Umbilical cord (tissue), 2 donors: ENCODE measurements at places on chromosomes 3 and 15. TPM values are rescaled to one million over a fixed set of nuclear protein-coding genes. Genes with fewer than 3 reads are reported as not detected.
A peak's percentile ranks its signal among the peaks of the same experiment; 100 is the strongest.

DNA sequence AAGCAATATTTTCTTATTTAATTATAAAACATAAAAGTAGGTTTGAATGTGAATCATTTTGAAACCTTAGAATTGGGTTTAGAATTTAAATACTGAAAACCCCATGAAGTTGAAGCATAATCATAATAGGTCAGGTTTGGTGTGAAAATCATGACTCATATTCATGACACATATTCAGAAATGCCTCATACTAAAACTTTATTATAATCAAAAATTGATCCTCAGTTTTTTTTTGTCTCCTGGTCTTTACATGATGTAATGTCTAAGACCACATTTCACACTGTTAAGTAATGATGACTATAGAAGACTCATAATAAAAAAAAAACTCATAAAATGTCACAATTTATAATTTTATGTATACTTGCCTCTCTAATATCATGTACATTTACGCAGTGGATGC lies 190.4 kb downstream of the FOXP1 start:
- DNase-seq: no peak

- DNase-seq: no peak
These were observed 32.7 kb upstream of the MAP3K13 start for GRCh38 chr3:185330238-185330637.

DNA sequence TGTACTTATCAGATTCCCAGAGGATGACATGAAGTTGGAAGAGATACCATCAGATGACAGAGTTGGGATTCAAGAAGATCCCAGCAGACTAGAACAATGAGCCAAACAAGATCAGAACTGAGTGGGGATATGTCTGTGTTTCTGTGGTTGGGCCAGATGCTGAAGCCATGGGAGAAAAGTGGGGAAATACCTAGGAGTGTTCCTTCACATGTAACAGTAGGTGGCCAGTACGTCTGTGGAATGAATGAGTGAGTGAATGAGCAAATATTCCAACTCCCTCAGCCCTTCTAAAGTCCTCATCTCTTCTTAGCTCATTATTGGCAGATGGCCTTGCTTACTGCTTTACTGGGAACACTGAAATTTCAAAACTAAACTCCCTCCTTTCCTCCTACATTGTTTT lies 32.2 kb upstream of the GREM1 start:
- no peak for DNase-seq

DNA sequence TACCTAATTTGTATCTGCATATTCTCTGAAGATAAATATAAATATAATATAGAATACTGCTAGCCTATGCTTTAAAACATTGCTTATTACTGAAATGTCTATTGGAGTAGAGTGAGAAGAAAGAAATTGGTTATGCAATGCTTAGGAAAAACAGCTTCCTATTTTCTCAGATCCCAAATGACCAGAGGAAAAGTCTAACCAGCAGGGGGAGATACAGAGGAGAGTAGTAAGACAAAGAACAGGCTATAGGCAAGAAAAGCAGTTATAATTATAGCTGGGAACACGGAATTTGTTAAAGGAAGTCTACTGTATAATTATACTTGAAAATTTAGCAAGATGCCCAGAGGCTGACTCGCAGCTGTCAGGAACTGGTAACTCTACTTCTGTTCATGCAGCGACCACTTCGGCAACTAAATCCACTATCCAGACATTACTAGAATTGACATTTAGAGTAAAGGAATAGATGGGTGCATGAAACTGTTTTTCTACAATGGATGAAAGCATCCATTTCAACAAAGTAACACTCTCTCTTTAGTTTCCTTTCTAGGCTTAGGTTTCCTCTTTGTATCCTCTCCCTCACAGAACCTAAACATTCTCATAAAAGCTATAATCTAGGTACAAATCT lies 97.2 kb downstream of the TBC1D5 start:
- peak; percentile 62 for DNase-seq

DNA sequence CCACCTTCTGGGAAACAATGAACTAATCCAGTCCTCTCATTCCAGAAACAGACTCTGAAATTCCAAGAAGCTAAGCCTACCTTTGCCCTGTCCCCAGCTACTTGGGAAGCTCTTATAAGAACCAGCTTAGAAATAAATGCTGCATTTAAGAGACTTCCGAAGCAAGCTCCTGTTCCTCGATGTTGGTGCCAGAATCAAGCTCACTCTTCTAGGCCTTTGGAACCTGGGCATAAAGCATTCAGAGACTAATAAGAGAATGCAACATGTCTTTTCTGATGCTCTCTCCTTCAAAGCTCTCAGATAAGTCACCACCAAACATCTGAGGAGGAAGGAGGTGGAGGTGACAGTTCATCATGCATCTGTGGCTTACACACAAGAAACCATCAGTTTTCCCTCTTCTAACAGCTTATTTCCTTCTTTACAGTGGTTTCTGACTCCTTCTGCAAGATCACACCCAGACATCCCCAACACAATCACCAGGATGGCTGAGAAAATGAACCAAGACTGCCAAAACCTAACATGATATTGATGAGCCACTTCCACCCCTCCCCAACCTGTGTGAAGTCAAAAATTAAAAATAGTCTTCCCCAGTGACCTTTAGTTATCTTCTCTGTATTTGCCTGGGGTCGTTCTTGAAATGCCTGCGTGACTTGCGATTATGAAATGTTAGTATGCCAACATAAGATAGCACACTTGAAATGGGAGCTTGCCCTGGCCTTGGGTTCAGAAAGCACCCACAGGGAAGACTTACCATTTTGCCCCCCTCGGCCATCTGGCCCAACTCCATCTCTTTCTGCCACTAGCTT lies 11.5 kb downstream of the ARHGEF3 start:
- DNase-seq: no peak

GRCh38 chr15:28881600-28881999 lies 4.2 kb upstream of the APBA2 start:
- DNase-seq: no peak

DNA sequence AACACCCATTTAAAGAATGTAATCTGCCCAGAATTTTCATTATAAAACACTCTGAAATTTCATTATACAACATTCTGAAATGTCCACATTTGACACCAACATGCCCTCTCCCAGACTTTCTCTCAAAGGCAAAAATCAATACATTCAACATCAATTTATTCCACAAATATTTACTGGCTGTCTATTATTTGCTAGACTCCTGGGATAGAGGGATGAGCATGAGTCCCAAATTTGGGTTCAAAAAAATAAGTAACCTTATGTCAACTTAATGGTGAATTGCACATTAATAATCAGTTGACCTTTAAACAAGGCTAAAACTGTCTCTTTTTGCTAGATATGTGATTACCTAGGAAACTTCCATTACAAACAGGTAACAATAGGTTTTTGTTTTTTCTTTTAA lies 109.0 kb downstream of the SERPINI1 start:
- no peak for DNase-seq

The LIPC gene
- 2.9 TPM for total RNA-seq

DNA sequence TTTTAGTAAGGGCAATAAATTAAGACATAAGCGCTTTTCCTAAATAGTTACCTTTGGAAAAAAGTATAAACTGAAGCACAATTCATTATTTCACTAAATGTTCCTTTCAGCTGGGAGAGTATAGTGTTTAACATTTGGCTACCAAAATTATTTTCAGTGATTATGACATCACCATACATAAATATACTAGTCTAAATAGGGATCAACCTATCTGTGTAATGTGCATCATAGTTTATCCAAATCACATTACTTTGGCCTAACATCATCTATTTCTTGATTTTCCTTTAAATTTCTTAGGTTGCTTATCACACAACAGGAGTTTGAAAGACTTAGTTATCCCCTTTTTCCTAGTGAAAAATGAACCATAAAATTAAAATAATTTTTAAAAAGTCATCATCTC lies 738.9 kb downstream of the ROBO1 start:
- DNase-seq: no peak

DNA sequence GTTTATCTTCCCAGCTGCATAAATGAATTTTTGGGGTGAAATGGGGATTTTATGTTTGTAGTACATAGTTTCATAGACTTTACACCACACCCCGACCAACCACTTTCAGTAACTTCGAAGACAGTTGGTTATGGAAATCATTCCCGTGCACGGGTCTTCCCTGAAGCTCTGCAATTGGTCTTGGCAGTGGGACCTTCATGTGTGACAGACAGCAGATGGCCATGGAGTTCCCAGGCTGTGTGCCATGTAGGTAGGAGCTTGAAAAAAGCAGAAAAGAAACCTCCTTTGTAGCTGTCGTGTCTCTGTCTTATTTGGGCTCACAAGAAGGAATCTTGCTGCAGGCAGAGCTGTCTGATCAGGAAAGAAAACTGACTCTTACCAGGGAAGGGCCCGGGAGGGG lies 25.9 kb downstream of the EXOG start:
- no peak for DNase-seq

DNA sequence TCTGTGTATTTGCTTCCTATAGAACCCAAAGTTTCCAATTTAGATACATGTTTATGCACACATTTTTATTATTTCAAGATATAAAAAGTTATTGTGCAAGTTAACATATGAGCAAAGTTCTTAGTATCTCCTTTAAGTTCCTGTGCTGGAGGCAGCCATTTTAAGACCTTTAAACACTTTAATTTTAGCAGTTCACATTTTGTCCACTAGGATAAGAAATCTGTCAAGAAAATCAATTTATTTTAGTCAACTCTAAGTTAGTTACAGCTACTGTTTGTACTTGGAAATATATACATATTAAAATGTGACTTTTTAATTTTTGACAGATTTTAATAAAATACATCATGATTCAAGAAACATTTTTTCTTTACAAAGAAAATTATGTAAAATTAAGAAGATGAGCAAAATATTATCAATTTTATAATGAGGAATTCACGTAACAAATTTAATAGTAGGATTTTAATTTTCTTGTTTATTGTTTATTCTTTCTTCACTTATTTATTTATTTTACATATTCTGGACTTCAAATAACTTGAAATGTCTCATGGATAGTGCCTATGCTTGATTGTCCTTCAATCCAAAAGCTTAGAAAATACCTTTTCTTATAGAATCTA lies 402.6 kb upstream of the GBE1 start:
- DNase-seq: no peak

DNA sequence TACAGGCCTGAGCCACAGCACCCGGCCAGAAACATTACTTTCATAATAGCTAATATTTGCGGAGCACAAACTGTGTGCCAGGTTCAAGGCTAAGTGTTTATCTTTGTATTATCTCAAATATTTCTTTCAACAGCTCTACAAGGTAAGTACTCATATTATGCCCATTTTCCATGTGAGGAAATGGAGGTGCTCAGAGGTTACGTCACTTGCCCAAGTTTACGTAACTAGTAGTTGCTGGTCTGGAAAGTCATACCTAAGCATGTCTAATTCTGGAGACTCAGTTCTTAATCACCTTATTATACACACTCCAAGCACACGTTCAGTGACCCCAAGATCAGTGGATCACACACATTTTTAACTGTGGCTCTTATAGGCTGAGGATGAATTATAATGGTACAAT lies 177.5 kb downstream of the OXSM start:
- no peak for DNase-seq

GRCh38 chr3:185594073-185594472 lies 8.0 kb downstream of the SENP2 start:
- no peak for DNase-seq
